ENCODE measurements at places on chromosomes 13 and 19.

DNA sequence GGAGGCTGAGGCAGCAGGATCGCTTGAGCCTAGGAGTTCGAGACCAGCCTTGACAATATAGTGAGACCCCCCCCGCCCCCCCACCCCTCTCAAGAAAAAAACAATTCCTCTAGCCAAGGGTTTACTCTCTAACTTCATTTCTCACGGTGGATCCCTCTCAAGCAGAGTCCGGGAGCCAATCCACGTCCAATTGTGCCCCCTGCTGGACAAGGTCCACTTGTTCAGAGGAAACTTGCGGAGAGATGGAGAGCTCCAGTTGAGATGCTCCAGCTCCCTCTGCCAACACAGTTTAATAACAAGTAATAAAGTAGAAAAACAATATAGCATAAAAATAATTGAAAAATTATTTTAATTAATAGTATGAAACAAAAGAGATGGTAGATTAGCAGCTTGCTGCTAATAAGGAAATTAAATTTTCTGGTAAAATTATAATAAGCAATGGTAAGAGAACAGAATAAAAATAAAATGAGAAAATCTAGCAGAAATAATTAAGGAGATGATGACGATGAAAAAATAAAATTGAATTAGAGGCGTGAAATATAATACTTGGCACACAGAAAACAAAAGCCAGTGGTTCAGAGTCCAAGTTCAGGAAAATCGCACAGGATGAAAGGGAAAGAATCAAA, 14.5 kb upstream of the SIGLEC14 start:
- DNase-seq, result peak; percentile 65

- DNase-seq, result no peak
These were observed 455.4 kb downstream of the FOXO1 start for GRCh38 chr13:40210865-40211585.

GRCh38 chr13:113371061-113371460, 7.1 kb upstream of the GRTP1 start:
- no peak for DNase-seq

DNA sequence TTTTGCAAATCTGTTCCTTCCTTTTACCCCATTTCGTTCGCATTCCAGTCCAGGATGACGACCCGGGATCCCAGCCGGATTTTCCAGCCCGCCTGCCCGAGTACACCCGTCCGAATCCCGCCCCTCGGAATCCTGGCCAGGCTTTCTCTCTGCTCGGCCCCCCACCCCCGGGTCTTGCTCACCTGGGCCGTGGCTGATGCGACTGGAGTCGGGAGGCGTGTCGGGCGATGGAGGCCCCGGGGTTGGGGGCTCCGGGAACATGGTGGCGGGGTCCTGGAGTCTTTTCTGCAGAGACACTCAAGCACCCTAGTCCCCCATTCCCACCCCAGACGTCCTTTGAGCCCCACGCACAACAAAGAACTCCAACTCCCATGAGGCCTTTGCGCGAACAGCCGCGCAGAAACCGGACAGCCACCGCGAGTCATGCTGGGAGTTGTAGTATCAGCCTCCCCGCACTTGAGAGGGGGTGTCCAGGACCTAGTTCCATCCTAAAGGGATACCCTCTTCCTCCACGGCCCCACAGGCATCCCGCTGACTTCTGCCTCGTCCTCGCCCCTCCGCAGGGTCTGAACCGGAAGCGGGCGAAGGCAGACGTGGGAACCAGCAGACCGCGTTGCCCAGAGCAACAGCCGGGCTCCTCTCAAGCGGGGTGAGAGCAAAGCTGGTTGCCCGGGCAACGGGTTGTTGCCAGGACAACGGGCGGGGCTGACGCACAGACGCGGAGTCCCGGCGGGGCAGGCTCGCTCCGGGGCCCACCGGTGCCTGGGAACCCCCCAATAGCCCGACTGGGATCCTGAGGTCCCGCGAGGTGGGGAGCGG, 1.1 kb downstream of the SYT5 start:
- peak; percentile 48 for DNase-seq

DNA sequence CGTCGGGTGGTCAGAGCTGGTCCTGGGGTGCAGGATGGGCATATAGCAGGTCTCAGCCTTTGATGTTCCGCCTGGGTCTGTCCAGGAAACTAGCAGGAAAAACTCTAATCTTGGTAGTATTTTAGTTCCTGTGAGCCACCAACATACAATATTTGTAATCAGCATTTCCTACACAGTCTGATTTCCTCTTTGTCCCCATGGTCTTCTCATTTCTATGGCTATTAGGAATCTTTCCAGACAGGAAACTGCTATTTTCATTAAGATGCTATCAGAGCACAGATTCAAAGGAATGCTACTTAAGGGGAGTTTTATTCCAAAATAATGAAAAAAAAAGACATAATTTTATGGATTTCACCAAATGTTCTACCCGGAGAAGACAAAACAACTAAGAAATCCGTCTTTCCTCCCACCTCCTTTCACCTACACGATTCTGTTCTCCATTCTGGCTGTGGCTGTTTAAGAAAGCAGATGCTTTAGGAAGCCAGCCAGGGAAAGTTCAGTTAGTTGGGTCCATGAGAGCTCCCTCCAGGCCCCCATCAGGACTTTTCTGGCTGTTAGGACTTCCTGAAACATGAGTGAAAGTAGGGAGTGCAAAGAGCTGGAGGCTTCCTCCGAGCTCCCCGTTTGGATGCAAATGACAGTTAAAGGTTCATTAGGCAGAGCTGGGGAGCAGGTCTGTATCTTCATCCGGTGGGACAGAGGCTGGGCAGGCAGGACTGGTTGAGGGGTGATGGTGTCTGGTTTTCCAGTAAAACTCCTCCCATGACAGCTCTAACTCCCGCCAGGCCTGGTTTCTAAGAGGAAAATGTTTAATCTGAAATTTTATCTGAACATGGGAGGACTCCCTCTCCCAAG, 36.3 kb downstream of the SHISA2 start:
- DNase-seq, result no peak

GRCh38 chr19:19372656-19373416, 32.6 kb upstream of the GATAD2A start:
- DNase-seq, result no peak
